ENCODE measurements at places on chromosomes 13 and 19.

- peak; percentile 24 for DNase-seq
Observed at GRCh38 chr13:73421310-73421912, 362.6 kb downstream of the KLF5 start.

GRCh38 chr19:12159773-12160414 is 3.0 kb upstream of the ZNF136 start:
- no peak for DNase-seq

GRCh38 chr19:33450689-33451088 is 70.9 kb downstream of the PEPD start:
- DNase-seq: no peak

DNA sequence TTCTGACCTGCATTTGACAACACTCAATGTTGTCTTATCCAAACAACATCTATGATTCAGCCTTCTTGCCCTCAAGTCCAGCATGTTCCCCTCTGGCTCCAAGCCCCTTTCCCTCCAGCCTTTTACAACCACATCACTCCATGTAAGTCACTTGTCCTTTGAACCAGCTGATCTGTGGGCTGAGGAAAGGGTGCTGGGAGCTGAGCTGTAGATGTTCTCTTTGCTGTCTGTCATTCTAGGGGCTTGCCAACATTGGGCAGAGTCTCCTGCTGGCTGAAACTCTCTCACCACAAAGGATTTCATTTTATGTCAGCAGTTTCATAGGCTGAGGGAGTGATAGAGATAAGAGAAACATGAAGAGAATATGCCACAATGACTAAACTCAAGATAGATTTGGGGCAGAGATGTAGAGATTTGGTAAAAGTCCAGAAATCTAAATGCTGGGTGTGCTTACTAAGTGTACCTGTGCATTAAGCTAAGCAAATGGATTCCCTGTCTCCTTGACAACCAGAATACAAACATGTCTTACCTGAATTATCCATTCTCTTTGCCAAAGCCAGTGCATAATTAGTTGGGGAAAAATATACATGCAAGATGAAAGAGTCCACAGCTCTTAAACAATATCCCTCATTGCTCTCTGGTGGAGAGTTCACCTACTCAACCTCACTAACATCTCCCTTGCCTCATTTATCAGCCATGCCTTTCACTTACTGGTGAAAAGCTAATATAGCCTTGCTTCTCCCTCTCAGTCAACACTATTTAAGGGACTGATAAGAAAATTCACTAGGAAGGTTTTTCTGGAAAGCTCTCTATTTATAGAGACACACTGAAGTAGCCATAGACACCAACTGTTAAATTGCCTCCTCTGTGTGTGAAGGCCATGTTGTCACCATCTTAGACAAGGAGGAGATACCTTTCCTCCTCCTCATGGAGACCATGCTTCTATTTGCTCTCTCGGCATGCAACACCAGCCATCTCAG is 175.5 kb upstream of the SERP2 start:
- peak; percentile 93 for DNase-seq

DNA sequence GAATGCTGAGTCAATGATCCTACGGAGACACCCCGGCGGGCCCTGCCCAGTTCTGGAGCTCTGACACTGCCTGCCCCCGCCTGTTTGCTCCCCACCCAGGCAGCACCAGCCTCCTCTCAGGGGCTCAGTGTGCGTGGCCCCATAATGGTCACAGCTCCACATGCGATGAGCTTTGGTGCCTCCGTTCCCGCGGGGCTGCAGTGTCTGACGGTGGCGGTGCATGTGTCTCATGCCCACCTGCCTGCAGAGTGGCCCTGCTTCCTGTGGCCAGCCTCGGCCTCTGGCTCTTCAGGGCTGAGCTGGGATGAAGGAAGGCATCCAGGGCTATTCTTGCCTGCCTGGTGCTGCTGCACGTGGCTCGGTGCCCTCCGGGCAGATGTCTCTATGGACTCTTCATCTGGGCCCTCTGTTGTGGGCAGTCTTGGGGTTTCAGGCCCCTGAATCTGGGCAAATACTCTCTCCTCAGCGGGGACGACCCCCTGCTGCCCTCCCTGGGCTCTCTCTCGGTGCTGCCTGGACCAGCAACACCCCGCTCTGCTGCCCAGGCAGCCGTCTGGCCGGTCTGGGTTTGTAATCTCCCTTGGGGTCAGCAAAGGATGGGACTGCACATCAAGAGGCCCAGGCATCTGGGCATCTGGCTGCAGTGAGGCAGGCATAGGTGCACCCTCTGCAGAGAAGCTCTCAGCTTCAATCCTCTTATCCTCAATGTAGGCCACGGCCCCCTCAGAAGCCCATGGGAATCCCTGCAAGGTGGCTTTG is 19.3 kb upstream of the TMEM255B start:
- DNase-seq: no peak

GRCh38 chr13:78599645-78600279 is 3.6 kb downstream of the POU4F1 start:
- no peak for DNase-seq

DNA sequence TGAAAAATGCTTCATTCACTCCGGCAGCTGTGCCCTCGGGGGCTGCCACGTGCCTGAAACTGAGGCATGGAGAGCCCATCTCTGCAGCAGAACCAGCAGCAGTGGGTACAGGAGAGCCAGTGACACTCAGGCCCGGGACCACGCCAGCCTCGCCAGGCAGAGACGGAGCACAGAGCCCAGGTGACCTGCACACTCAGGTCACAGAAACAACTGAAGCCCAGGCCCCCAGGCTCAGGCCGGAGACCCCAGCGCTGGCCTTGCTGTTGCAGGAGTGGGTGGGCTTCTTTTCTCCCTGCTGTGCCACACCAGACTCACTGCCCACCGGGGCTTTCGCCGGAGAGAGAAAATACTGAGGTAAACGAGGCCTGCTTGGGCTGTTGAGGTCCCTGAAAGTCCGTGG is 117.3 kb downstream of the SOX1 start:
- no peak for DNase-seq

- no peak for DNase-seq
Observed at GRCh38 chr13:62875118-62875640, 1459.5 kb upstream of the PCDH20 start.

DNA sequence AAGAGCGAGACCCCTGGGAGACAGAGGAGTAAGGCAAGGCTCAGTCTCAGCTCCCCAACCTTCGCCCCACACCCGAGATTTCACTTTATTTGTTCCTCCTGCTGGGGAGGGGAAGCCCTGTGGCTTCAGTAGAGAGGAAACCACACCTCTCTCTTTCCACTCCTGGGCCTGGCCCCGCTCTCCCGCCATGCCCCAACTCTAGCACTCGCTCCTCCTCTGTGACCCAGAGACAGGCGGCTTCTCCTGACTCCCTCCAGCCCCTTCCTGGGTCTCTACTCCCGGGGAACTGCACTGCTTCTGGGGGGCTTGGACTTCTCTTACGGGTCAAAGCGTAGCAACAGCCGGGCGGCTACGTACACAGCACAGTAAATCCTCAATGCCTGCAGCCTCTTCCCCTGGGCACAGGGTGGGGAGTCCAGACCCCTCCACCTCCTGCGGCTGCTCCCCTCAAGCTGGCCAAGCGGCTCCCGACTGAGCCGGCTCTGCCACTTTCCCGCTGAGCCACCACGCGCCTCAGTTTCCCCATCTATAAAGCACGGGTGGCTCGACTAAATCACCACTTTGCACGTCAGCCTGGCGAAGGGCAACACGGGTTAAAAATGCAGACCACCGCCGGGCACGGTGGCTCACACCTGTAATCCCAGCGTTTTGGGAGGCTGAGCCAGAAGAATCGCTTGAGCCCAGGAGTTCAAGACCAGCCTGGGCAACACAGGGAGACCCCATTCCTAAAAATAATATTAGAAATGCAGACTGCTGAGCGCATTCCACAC is 1.4 kb downstream of the RNF126 start:
- DNase-seq: peak; percentile 82

- DNase-seq: peak; percentile 78
Observed at GRCh38 chr13:40518481-40518882, 148.0 kb downstream of the FOXO1 start.

GRCh38 chr19:52659013-52659412 is 20.9 kb upstream of the ZNF83 start:
- DNase-seq: no peak

- no peak for DNase-seq
Observed at GRCh38 chr13:110420626-110421025, 113.5 kb downstream of the COL4A2 start.

DNA sequence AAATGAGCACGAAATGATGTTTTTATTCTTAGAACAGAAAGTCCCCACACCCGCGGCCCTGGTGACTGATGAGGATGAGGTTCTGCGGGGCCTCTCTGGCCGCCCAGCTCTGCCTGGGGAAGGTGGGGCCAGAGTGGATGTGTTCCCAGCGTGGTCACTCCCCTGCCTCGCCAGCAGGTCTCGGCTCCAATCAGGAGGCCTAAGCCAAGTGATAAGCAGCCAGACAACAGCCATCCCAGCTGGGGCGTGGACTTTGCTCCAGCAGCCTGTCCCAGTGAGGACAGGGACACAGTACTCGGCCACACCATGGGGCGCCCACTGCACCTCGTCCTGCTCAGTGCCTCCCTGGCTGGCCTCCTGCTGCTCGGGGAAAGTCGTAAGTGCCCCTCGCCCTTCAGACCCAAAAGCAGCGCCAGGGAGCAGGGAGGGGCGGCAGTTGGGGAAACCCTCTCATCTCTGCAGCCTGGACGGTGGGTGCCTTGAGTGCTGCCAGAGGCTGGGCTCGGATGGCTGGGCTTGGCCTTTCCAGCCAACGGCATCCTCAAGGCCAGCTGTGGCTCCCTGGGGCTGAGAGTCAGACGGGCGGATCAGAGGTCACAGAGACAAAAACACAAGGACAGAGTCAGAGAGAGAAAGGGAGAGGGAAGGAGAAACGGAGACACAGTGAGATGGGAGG is at the start of gene F10:
TSS of gene F10 (plus strand) at position 250 of the 676 bp plus-strand sequence. CDS start at position 307, 57 bp downstream.
- DNase-seq: no peak

DNA sequence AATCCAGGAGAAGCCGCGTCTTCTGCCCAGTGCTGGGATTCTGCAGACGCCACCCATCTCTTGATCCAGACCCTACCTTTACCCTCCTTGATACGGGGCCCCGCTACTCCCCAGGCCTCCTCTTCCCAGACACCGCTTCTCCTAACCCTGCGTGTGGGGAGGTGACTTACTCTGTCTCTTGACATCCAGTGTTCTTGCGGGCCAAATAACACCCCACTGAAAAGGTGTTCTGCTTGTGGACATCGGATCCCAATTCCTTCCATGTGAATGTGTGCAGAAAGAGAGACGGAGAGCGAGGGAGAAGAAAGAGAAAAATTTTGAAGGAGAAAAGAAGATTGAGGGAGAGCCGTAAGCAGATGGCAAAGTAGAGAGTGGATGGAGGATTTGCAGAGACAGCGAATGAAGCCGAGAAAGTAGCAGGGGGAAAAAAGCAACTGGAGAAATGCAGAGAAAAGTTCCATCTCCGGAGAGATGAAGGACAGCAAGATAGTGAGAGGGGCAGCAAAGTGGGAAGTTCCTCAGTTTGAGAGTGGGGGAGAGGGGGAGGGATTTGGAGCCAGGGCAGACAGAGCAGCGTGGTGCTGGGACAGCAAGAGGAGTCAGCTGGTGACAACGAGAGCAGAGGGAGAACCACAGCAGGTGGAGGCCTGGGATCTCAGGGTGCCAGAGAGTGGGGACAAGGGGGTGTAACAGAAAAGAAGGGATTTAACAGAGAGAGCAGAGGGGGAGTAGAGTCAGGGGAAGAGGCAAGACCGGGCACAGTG is 814 bp downstream of the ZNF480 start:
- no peak for DNase-seq

DNA sequence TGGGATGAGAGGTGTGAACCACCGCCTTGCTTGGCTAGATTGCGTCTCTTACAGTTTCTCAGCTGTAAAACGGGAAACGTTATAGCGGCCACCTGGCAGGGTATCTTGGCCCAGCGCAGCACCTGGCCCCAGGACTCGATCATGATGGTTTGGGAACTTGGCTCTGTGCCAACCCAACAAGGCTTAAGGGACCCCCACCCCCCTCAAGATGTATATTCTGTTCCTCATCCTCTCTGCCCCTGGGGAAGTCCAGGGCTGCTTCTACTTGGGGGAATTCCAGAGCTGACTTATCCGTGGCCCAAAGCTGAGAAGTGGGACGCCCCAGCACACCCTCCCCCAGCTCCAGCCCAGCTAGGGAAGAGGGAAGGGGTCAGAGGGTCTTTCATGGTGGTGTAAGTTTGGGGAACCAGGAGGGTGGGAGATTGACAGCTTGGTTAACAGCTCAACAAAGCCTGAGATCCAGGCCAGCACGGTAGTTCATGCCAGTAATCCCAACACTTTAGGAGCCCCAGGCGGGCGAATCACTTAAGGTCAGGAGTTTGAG is 695 bp downstream of the ICAM1 start:
- DNase-seq: peak; percentile 53

GRCh38 chr19:30667227-30667626 is 295.0 kb downstream of the ZNF536 start:
- no peak for DNase-seq

DNA sequence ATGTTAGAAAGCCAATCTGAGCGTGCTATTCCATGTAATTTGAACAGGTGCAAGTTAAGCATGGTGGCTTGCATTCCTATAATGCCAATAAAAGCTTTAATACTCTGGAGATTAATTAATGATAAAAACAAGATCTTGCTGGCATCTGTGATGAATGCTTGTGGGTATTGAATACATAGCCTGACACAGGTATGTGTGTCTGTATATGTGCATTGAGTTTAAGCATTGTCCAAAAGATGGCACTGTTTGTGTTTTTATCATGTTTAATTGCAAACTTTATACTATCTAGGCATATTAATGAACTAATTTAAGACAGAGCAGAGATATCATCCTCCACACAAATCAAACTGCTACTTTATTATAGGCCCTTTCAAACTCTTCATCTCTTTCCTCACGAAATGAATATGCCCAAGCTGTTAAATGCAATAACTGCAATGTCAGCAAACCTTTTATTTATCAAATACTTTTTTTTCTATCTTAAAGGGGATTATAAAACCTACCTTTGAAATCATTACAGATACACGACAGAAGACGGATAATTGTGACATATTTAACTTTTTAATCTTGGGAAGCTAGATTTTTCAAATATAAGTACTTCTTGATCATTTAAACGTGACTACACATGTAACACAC is 86.5 kb downstream of the TNFSF11 start:
- DNase-seq: no peak

- no peak for DNase-seq
Observed at GRCh38 chr19:36041831-36042230, 9.2 kb upstream of the CLIP3 start.

GRCh38 chr13:40519637-40520036 is 146.8 kb downstream of the FOXO1 start:
- DNase-seq: no peak

- peak; percentile 0 for DNase-seq
Observed at GRCh38 chr13:106407338-106407737, 128.1 kb downstream of the EFNB2 start.

GRCh38 chr13:38656699-38657098 is 30.2 kb upstream of the FREM2 start:
- no peak for DNase-seq

- no peak for DNase-seq
Observed at GRCh38 chr19:3096902-3097326, 2.8 kb downstream of the GNA11 start.

DNA sequence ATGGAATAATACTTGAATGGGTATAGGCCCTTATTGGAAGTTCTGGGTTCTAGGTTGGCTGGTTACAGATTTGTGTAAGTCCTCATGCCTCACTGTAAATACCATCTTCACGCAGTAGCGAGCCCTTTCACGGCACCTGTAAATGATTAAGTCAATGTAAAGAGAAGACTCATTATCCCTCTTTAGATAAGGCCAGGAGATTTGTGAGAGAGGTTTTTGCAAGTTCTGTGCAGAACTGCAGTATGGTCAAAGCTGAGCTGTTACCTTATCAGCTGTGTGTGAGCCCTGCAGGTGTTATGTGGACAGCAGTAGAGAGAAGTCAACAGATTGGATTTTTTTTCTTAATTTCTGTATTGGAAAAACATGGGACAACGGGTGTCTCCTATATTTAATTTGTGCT is 141.6 kb downstream of the SHISA2 start:
- DNase-seq: no peak

GRCh38 chr13:33543089-33543459 is 257.5 kb upstream of the STARD13 start:
- no peak for DNase-seq

Measured in activated CD4-positive, alpha-beta T cell treated with anti-CD3 and anti-CD28 coated beads, Interleukin-10, Interleukin-2, amounts not matched to agents 100 ng/mL and 50 ng/mL, durations not matched to agents 16 hours and 8 hours (primary cell).